IMR-90 (cell line): ENCODE measurements at places on chromosomes 2 and 18.

DNA sequence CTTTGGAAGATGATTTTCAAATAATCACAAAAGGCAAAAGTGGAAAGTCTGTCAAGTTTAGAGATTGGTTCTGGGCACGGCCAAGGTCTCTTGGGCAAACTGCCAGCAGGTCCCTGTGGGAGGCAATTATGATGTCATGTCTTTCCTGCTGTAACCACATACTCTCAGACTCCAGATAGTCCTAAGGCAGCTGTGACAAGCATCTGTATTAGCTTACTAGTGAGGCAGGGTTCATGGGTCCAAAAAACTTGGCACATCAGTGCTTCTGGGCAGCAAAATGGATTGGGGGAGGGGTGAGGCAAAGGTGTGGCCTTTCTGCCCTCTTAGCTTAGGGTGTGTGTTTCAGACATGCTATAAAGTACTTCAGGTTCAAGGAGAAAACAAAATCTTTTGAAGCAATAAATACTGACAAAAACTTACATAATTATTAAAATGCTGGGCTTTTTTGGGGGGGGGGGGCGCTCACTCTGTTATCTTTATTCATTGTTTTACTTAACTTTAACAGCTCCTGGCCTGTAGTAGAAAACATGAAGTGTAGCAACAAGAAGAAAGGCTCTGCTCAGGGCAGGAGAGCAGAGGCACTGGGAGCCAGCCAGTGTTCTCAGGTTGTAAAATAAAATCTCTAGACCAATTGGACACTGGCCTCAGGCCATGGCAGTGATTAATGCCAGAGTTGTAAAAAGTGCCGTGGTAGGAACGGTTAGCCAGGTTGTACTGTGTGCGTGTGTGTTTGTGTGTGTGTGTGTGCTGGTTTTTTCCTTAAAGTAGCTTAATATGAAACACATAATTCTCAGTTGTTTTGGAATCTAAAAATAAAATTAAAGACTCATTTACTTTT is 14.3 kb upstream of the TANC1 start:
- H3K27me3 ChIP-seq: no peaks in the 10 kb centered on the region
- no peak overlapping the region for H3K27ac ChIP-seq
- peaks cover 6% of the 10 kb centered on the region for H3K4me1 ChIP-seq
- no peaks in the 10 kb centered on the region for H3K36me3 ChIP-seq
- no peak overlapping the region for H3K4me3 ChIP-seq
- peak; percentile 89 for DNase-seq

- no peaks in the 10 kb centered on the region for H3K36me3 ChIP-seq
- H3K27me3 ChIP-seq: peaks cover 11% of the 10 kb centered on the region
- H3K4me3 ChIP-seq: no peak overlapping the region
Observed at GRCh38 chr2:98039085-98039756, 43.5 kb upstream of the TMEM131 start.

- H3K27me3 ChIP-seq: no peaks in the 10 kb centered on the region
- no peaks in the 10 kb centered on the region for H3K36me3 ChIP-seq
Observed at GRCh38 chr2:142495141-142495540, 364.3 kb upstream of the LRP1B start.

DNA sequence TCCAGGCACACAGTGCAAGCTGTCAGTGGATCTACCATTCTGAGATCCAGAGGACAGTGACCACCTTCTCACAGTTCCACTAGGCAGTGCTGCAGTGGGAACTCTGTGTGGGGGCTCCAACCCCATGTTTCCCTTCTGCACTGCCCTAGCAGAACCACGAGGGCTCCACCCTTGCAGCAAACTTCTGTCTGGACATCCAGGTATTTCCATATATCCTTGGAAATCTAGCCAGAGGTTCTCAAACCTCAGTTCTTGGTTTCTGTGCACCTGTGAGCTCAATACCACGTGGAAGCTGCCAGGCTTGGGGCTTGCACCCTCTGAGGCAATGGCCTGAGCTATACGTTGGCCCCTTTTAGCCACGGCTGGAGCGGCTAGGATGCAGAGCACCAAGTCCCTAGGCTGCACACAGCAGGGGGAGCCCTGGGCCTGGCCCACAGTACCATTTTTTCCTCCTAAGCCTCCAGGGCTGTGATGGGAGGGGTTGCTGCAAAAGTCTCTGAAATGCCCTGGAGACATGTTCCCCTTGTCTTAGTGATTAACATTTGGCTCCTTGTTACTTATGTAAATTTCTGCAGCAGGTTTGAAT is 77.5 kb downstream of the MAP4K3 start:
- H3K27ac ChIP-seq: no peak overlapping the region
- H3K36me3 ChIP-seq: peaks cover 19% of the 10 kb centered on the region
- no peak for DNase-seq
- no peaks in the 10 kb centered on the region for H3K4me1 ChIP-seq
- H3K27me3 ChIP-seq: no peaks in the 10 kb centered on the region

GRCh38 chr2:65700720-65701119 is 268.3 kb upstream of the SPRED2 start:
- H3K27ac ChIP-seq: no peak overlapping the region
- peaks cover 22% of the 10 kb centered on the region for H3K27me3 ChIP-seq

DNA sequence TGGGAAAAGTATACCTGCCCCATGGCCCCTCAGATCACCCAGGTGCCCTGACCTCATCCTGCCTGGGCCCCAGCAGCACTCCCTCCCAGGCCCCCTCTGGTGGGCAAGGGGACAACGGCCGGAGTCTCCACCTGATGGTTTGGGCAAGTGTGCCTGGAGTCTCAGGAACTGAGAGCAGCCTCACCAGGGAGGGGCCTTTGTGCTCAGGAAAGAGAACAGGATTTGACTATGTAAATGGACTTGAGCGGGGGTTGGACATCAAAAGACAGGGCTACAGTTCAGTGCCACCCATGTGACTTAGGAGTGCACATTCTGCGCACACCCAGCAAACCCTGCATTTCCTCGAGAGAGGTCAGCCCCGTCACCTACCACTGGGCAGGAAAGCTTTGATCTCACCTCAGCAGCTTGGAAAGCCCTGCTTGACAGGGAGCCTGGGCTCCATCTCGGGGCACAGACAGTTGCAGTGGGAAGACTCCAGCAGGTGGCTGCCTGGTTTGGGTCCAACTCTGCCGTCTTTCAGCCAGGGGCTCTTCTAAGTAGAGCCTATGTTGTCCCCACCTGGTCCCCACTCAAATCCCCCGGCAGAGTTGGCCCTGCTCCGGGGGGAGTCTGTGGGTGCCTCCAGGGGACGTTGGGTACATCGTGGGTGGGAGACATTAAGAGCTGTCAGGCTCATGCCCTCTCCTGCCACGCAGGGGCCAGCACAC is 3.3 kb downstream of the INPP5D start:
- no peaks in the 10 kb centered on the region for H3K36me3 ChIP-seq
- H3K4me3 ChIP-seq: no peak overlapping the region
- DNase-seq: no peak
- H3K27ac ChIP-seq: no peak overlapping the region
- peaks cover 4% of the 10 kb centered on the region; the same call in 1 of the 2 replicates for H3K4me1 ChIP-seq
- no peaks in the 10 kb centered on the region; the same call in 1 of the 2 replicates for H3K27me3 ChIP-seq

- no peak for DNase-seq
- H3K27me3 ChIP-seq: peaks cover 2% of the 10 kb centered on the region; the same call in 1 of the 2 replicates
- peaks cover 7% of the 10 kb centered on the region for H3K4me1 ChIP-seq
- H3K27ac ChIP-seq: no peak overlapping the region
- H3K4me3 ChIP-seq: no peak overlapping the region
- no peaks in the 10 kb centered on the region for H3K36me3 ChIP-seq
Observed at GRCh38 chr2:60479226-60480088, 74.0 kb downstream of the BCL11A start.

GRCh38 chr2:46914578-46915230 is 902 bp downstream of the MCFD2 start:
- H3K27ac ChIP-seq: peak overlapping the region; percentile 86
- H3K27me3 ChIP-seq: no peaks in the 10 kb centered on the region
- peaks cover 15% of the 10 kb centered on the region for H3K36me3 ChIP-seq
- peaks cover 12% of the 10 kb centered on the region for H3K4me1 ChIP-seq
- H3K4me3 ChIP-seq: peak overlapping the region; percentile 84

DNA sequence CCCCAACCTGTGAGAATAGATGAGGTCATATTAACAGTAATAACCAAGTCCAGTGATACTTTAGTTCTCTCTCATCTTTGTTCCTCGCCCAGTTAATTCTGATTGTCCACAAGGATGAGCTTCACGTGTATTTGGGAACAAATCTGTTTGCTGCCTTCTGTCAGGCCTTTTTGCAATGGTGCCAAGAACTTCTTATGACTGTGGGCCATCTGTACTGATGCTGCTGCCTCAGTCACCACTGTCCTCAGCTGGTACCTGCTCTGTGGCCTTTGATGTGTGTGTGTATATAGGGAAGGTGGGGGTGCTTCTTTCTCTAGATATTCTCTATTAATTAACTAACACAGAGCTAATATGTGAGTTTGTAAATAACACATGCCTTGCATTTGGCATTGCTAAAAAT is 392.9 kb downstream of the TGIF1 start:
- no peak for DNase-seq
- no peaks in the 10 kb centered on the region; the same call in 1 of the 2 replicates for H3K27me3 ChIP-seq
- no peak overlapping the region for H3K4me3 ChIP-seq
- no peaks in the 10 kb centered on the region for H3K4me1 ChIP-seq
- no peak overlapping the region for H3K27ac ChIP-seq
- no peaks in the 10 kb centered on the region for H3K36me3 ChIP-seq

DNA sequence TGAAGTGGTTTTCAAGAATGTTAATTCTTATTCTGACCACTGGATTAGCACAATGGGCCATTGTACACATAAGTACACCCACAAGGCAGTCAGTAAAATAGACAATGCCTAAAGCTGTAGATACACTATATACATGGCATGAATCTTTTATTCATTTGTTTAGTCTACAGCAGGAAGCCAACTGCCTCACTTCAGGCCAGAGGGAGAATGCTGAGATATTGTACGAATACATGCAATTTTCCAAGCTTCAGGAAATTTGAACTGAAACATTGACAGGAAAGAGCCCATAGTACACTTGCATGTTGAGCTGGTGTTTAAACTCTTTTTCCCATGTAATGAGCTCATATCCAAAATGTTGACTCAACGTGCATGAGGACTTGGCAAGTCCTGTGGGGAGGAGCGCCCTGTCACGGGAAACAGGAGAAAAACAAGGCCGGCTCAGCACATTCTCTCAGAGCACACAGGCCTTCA is 111.6 kb upstream of the CYP1B1 start:
- no peak overlapping the region for H3K4me3 ChIP-seq
- no peaks in the 10 kb centered on the region for H3K36me3 ChIP-seq
- H3K27ac ChIP-seq: no peak overlapping the region; the same call in 1 of the 2 replicates
- peaks cover 5% of the 10 kb centered on the region; the same call in 1 of the 2 replicates for H3K4me1 ChIP-seq
- no peaks in the 10 kb centered on the region for H3K27me3 ChIP-seq
- peak; percentile 94 for DNase-seq

GRCh38 chr18:34866739-34867138 is 156.6 kb downstream of the DTNA start:
- H3K27ac ChIP-seq: no peak overlapping the region
- DNase-seq: peak; percentile 30
- H3K4me3 ChIP-seq: no peak overlapping the region
- H3K4me1 ChIP-seq: peaks cover 2% of the 10 kb centered on the region; the same call in 1 of the 2 replicates

DNA sequence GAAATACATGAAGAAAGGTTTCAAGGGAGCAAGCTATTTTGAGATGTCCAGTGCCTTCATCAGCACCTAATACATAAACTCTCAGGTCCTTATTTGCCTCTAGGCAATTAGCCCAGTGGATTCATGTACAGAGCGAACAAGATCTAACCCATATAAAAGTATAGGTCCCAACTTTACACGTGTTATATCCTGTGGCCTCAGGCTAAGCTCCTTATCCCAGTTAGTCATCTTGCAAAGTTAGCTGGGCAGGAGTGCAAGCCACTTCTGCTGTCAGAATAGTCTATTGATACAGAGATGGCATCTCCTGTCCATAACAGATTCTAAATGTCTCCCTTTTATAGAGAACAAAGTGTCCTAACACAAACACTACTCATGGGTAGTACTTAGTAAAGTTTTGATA is 203.9 kb upstream of the PIK3C3 start:
- no peak overlapping the region for H3K27ac ChIP-seq
- no peak overlapping the region for H3K4me3 ChIP-seq
- no peak for DNase-seq
- no peaks in the 10 kb centered on the region for H3K27me3 ChIP-seq

GRCh38 chr2:69559442-69560146 is 83.9 kb downstream of the AAK1 start:
- H3K36me3 ChIP-seq: peaks cover 4% of the 10 kb centered on the region; the same call in 1 of the 2 replicates
- H3K4me3 ChIP-seq: no peak overlapping the region
- H3K4me1 ChIP-seq: peaks cover 18% of the 10 kb centered on the region
- H3K27ac ChIP-seq: no peak overlapping the region
- peak; percentile 62 for DNase-seq

- no peak overlapping the region for H3K27ac ChIP-seq
- H3K4me1 ChIP-seq: no peaks in the 10 kb centered on the region; the same call in 1 of the 2 replicates
- no peak overlapping the region for H3K4me3 ChIP-seq
- H3K27me3 ChIP-seq: no peaks in the 10 kb centered on the region
- no peak for DNase-seq
- peaks cover 21% of the 10 kb centered on the region for H3K36me3 ChIP-seq
Observed at GRCh38 chr2:239380831-239381708, 19.8 kb downstream of the HDAC4 start.

DNA sequence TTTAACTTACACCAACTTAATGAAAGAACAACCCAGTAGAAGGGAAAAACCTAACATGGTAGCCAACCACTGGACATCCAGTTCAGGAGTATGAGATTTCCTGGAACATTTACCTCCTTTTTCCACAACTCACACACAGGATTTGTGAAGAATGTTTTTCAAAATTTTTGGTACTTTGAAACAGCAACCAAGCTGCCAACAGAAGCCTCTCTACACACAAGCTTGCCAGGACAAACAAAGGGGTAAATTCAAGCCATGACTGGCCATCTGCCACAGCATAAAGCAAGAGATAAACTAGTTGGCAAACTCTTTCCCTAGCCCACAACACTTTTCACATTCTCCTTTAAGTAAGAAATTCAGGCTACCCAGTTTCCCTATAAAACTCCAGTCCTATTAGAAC is 21.4 kb downstream of the MGAT4A start:
- no peak overlapping the region for H3K27ac ChIP-seq
- H3K36me3 ChIP-seq: no peaks in the 10 kb centered on the region
- peaks cover 8% of the 10 kb centered on the region for H3K27me3 ChIP-seq
- no peaks in the 10 kb centered on the region for H3K4me1 ChIP-seq

DNA sequence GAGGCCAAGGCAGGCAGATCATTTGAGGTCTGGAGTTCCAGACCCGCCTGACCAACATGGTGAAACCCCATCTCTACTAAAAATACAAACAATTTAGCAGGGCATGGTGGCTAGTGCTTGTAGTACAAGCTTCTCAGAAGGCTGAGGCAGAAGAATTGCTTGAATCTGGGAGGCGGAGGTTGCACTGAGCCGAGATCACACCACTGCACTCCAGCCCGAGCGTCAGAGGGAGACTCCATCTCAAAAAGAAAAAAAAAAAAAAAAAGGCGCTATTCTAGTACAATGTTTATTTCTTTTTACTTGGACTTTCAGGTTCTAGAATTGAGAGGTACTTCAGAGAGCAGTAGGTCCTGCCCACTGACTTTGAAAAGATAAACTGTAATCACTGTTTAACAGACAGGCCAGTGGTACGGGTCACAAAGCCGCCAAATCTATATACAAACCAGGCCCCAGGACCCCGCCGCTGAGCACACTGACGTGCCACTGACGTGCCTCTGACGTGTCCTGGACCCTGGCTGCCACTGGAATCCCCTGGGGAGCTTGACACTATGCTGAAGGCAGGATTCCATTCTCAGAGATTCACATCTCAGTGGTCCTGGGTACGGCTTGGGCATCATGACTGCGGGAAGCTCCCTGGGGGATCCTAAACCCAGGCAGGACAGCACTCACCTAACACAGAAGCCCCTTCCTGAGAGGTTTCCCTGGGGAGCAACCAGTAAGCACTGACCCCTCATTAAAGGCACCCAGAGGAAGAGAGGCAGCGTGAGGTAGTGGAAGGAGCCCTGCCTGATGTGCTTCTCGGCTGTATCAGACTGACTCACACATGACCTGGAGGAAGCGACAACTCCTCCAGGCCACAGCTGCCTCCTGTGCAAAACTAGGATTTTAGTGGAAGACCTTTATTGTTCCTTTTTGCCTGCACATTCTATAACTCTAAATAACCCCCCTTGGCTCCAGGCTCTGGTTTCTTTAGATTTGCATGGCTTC is 197.8 kb upstream of the MEIS1 start:
- H3K4me1 ChIP-seq: no peaks in the 10 kb centered on the region
- peak; percentile 25 for DNase-seq
